ENCODE measurements at places on chromosomes 12 and 14.

DNA sequence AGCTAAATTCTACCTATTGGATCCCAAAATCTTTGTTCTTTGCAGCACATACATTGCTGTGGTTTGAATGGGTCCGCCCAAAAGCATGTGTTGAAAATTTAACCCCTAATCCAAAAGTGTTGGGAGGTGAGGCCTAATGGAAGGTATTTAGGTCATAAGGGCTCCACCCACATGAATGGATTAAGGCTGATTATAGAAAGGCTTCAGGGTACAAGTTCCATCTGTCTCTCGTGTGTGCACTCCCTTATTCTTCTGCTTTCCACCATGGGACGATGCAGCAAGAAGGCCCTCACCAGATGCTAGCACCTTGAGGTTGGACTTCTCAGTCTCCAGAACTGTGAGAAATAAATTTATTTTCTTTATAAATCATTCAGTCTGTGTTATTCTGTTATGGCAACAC is 190.9 kb downstream of the SOX5 start:
- no peak for DNase-seq

DNA sequence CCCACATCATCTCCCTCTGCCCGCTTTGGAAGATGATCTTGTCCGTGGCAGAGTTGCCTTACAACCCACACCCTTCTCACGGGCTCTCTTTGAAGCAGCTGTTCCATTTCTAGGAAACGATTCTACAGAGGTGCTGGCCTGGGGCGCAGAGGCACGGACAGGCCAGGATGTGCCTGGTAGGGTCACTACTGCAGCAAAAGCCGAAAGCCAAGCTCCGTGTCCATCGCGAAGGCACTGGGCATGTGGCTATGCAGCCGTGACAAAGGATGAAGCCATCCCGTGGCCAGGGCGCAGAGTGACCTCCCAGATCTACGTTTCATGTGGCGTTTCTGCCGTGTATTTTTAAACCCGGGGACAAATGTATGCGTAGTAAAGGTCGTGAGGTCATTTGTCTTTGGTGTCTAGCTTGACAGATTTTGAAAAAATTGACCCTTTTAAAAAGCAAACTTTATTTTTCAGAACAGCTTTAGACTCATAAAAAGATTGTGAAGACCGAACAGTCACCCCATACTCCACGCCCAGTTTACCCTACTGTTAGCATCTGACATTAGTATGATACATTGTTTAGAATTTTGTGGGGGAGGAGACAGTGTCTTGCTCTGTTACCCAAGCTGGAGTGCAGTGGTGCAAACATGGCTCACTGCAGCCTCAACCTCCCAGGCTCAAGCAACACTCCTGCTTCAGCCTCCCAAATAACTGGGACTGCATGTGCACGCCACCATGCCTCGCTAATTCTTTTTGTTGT is 40.4 kb upstream of the NCOR2 start:
- DNase-seq = no peak

DNA sequence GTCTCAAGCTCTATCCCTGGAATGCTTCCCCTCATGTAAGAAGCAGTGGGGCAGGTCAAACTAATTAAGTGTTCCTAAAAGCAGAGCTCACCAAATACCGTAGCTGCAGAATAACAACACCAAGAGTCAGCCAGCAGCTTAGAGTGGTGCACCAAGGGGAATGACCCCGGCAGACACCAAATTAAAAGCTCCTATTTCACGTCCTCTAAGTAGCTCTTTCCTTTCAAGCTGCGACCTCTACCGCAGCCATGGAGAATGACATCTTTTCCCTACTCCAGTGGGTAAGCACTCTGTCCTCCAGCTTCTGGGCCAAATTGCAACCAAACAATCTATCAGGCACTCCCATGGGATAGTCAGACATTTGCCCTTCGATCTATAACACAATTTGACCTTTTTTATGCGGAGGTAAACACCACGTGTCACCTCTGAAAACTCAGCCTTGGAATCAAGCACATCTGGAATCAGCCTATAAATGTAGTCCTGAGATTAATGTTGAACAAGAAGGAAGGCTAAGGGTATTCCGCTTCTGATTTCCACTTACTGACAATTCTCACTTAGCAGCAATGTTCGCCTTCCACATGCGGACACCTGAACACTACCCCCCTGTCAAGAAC is 67.6 kb upstream of the CDKN3 start:
- DNase-seq = peak; percentile 75

- peak; percentile 9 for DNase-seq
Measured at GRCh38 chr12:56840922-56841321, 77.8 kb downstream of the HSD17B6 start.

- peak; percentile 46 for DNase-seq
Measured at GRCh38 chr12:39581592-39581991, 38.0 kb downstream of the ABCD2 start.

DNA sequence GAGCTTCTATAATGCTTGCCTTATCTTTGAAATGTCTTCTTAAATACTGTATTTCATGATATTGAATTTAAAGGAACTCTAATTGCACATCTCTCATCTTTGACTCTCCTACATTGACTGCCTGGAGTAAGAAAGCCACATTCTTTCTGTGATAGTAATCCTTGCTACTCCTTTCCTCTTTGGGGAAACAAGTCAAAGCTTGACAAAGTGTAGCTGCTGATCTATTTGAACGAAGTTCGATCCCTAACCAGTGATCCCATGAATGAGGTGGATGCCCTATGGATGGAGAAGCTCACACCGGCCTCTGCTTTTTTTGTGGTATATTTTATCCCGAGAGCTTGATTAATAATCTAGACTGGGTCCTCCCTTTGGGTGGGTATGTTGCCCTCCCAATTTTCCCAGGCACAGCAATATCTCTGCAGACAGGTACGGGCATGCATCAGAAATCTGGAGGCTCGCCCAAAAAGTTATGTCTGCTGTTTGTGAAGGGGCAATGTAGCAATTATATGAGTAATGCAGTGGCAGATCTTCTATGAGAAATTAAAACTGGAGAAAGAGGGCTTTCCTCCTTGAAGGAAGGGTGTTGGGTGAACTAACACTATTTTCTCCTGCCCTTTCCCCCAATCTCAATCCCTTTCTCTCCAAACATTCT is 163.0 kb upstream of the FRMD6 start:
- DNase-seq = no peak

- no peak for DNase-seq
Measured at GRCh38 chr12:76428117-76428516, 79.9 kb upstream of the BBS10 start.

- no peak for DNase-seq
Measured at GRCh38 chr12:92673756-92674155, 29.0 kb upstream of the PLEKHG7 start.

GRCh38 chr14:68144051-68144681 is 324.6 kb downstream of the RAD51B start:
- no peak for DNase-seq

DNA sequence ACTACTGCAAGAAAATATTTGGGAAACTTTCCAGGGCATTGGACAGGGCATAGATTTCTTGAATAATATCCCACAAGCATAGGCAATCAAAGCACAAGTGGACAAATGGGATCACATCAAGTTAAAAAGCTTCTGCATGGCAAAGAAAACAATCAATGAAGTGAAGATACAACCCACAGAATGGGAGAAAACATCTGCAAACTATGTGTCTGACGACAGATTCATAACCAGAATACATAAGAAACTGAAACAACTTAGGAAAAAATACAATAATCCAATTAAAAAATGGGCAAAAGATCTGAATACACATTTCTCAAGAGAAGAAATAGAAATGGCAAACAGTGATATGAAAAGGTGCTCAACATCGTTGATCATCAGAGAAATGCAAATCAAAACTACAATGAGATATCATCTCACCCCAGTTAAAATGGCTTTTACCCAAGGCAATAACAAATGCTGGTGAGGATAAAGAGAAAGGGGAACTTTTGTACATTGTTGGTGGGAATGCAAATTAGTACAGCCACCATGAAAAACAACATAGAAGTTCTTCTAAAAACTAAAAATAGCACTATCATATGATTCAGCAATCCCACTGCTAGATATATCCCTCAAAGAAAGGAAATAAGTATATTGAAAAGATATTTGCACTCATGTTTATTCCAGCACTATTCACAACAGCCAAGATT is 33.8 kb upstream of the ATP2B1 start:
- DNase-seq = no peak

GRCh38 chr12:80187660-80188090 is 88.3 kb downstream of the OTOGL start:
- DNase-seq = peak; percentile 17

Data from RKO (cell line).